ENCODE measurements at places on chromosomes 7 and 10. TPM values are rescaled to one million over a fixed set of nuclear protein-coding genes. Genes with fewer than 3 reads are reported as not detected.
A peak's percentile ranks its signal among the peaks of the same experiment; 100 is the strongest.

DNA sequence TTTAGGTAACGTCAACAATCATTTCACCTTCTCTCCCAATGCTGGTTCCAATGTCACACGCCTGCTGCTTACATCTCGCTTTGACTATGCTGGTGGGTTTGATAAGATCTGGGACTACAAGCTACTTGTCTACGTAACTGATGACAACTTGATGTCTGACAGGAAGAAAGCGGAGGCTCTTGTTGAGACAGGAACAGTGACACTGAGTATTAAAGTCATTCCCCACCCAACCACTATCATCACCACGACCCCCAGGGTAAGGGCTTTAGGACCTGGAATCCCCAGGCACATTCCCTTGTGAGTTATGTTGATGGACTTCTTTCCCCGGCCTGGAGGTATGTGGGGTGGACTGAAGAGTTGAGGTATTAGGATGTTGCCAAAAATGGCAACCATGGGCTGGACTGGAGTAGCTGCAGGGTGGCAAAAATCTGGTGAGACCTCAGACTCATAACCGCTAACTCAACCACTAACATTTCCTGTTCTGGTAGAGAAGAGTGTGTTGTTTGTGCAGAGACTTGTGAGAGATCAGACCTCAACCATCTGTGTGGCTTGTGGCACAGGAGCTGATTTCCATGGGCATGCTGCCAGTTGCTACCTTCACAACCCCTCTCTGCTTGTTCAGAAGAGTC is 59.2 kb downstream of the CDHR3 start:
- no peak for DNase-seq
- peaks cover 4% of the 10 kb centered on the region for H3K27me3 ChIP-seq
- no peak overlapping the region for H3K4me3 ChIP-seq
- no peaks in the 10 kb centered on the region for H3K36me3 ChIP-seq
- peaks cover 17% of the 10 kb centered on the region for H3K4me1 ChIP-seq

DNA sequence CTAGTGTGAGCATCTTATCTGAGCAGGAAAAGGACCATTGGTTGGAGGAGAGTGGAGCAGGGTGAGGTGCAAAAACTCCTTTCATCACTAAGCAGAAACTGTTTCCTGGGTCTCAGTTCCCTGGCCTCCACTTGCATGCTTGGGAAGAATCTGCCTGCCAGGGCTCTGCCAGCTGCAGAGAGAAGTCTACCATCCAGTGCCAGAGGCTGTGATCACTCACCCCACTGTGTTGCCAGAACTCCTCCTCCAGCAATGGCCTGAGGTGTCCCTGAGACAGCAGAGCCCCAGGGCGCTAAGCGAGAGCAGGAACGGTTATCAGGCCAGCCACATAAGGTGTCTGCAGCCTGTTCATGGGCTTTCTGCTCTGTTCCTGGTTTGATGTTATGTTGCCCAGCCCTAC is 991.4 kb downstream of the CCSER2 start:
- H3K4me1 ChIP-seq: peaks cover 10% of the 10 kb centered on the region
- no peaks in the 10 kb centered on the region for H3K27me3 ChIP-seq
- DNase-seq: no peak
- no peak overlapping the region for H3K27ac ChIP-seq
- H3K4me3 ChIP-seq: no peak overlapping the region

Gene ZRANB1
- total RNA-seq: 18.8 TPM

Gene AGMO
- total RNA-seq: 1.0 TPM

DNA sequence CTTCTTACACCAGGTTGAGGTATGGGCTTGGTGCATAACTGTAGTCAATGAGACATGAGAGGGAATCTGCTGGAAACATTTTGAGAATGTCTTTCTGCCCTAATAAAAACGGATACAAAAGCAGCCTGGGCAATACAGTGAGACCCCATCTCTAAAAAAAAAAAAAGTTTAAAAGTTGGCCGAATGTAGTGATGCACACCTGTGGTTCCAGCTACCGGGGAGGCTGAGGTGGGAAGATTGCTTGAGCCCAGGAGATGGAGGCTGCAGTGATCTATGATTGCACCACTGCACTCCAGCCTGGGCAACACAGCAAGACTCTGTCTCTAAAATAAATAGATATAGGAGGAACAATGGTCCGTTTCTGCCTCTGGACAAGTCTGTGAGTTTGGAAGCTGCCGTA is 81.5 kb upstream of the FAM171A1 start:
- no peak overlapping the region for H3K27ac ChIP-seq
- H3K27me3 ChIP-seq: peaks cover 17% of the 10 kb centered on the region
- no peaks in the 10 kb centered on the region for H3K36me3 ChIP-seq
- H3K4me3 ChIP-seq: no peak overlapping the region
- H3K4me1 ChIP-seq: peaks cover 29% of the 10 kb centered on the region
- DNase-seq: no peak

DNA sequence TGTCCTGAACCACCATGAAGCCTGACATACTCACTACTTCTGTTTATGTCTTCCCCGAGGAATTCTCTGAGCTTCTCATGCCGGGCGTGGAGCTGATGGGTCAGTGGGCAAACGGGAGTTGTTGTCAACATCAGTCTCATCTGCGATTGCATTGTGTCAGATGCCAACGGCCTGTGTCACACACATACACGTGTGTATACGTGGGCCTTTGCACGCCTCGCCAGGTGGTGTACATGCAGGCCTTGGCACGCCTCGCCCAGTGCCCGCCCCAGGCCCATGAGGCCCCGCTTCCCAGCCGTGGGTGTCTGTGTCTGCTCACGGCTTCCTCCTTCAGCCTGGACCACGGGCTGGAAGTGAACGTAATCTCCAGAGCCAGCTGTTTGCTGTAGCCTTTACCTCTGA is 7.5 kb upstream of the CSGALNACT2 start:
- H3K4me1 ChIP-seq: peaks cover 6% of the 10 kb centered on the region
- peak; percentile 62 for DNase-seq
- no peak overlapping the region for H3K4me3 ChIP-seq
- H3K36me3 ChIP-seq: no peaks in the 10 kb centered on the region
- peaks cover 12% of the 10 kb centered on the region for H3K27me3 ChIP-seq
- H3K27ac ChIP-seq: no peak overlapping the region
